Stimulated activated CD4-positive, alpha-beta T cell treated with anti-CD3 and anti-CD28 coated beads, Interleukin-1b, Interleukin-23, amount 100 ng/mL, for 24 hours (primary cell): ENCODE measurements at places on chromosomes 5 and 9.

DNA sequence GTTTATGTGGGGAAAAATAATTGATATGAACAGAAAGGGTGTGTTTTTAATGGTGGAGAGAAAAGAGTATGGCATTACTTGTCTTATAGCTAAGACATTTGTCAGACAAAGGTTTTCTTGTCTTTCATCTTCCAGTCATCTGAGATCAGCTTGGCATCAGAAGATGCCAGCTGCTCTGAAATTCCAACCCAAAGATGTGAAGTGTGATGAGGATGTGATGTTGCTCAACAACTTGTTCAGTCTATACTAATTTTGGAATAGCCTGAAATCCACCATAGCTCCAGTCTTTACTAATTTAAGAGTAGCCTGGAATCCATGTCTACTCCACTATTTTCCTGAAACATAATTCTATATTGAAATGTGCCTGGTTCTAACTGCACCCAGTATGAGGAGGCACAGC lies 182.3 kb downstream of the CFAP90 start:
- DNase-seq: no peak

GRCh38 chr5:169762338-169763095 lies 125.4 kb downstream of the DOCK2 start:
- no peak for DNase-seq

DNA sequence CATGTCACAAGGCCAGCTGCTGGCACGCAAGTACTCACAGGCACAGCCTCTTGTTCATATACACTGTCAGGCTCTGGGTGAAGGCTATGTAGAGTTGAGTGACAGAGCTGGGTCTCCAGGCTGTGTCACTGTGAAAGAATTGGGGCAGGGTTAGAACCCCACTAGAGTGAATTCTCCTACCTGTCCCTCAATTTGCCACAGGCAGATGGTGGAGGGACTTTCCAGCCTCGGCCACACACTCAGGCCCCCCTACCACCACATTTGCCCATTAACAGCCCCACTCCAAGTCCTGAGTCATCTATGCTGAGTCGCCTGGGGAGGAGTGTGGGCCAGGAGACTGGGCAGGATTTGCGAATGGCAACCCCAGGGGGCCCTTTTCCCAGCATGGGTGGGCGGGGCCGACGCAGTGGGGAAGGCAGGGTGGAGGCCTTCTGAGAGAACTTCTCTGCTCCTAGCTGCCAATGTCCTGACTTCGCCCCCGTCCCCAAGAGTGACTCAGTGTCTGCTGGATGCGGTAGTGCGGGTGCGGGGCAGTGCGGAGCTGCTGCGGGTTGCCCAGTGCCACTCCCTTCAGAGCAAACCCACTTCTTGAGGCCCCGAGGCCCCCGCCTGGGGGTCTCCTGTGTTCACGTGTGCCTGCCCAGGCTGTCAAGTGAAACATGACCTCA lies 50.3 kb upstream of the PSD2 start:
- no peak for DNase-seq

- no peak for DNase-seq
Observed at GRCh38 chr5:125604104-125604503, 819.1 kb upstream of the GRAMD2B start.
